Activated CD8-positive, alpha-beta memory T cell treated with anti-CD3 and anti-CD28 coated beads, Interleukin-2, amount 10 ng/mL, durations not matched to agents 7 days and 5 days (primary cell): ENCODE measurements at places on chromosomes 11 and 22. TPM values are rescaled to one million over a fixed set of nuclear protein-coding genes. Genes with fewer than 3 reads are reported as not detected.

Gene CNGA4
- total RNA-seq = 0.26 TPM

Gene LRP4
- total RNA-seq = 0.12 TPM

Gene NDUFV1
- 252 TPM for total RNA-seq

Gene OR4P4
- total RNA-seq = not detected

GRCh38 chr11:45086526-45086925, 59.9 kb upstream of the PRDM11 start:
- H3K4me3 ChIP-seq = no peak overlapping the region
- peaks cover 1% of the 10 kb centered on the region for H3K36me3 ChIP-seq
- no peak overlapping the region for H3K27ac ChIP-seq
- H3K27me3 ChIP-seq = peaks cover 6% of the 10 kb centered on the region
- H3K4me1 ChIP-seq = peaks cover 31% of the 10 kb centered on the region

DNA sequence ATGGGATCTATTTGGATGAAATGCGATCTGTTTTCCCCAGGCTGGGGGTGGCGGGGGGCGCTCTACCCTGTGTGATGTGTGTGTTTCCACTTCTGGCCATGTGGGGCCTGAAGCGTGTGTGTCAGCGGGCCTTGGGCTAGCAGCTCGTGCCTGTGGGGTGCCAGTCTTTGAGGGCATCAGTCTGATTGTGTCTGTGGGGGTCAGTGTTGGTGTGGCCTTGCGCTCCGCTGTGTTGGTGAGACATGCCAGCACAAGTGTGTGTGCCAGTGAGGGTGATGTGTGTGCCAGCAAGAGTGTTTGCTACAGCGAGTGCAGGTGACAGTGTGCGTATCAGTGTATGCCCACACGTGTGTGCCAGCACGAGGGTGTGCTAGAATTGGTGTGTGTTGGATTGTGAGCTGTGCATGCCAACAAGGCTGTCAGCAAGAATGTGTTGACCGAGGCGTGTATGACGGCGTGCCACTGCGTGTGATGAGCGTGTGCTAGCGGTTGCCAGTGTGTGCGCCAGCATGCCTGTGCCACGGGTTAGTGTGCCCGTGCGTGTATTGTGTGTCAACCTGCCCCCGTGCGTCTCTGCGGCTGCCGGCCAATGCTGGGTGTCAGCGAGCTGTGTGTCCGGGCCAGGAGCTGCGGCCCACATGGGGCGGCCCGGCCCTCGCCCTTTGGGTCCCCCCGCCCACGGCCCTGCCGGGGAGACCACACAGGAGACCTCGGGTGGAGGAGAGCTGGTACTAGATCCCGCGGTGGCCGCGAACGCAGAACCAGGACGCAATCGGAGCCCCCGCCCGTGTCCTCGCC, 519 bp downstream of the ARRB1 start:
- H3K27me3 ChIP-seq = no peaks in the 10 kb centered on the region
- H3K4me3 ChIP-seq = peak overlapping the region; percentile 74
- peak overlapping the region; percentile 76 for H3K27ac ChIP-seq
- no peaks in the 10 kb centered on the region for H3K36me3 ChIP-seq

- no peak overlapping the region for H3K4me3 ChIP-seq
- H3K27ac ChIP-seq = no peak overlapping the region
- no peaks in the 10 kb centered on the region for H3K27me3 ChIP-seq
These were observed 725.0 kb downstream of the METTL15 start for GRCh38 chr11:28833169-28833568.

- no peak overlapping the region for H3K27ac ChIP-seq
- no peaks in the 10 kb centered on the region for H3K36me3 ChIP-seq
- DNase-seq = no peak
- H3K4me1 ChIP-seq = peaks cover 18% of the 10 kb centered on the region
- peaks cover 22% of the 10 kb centered on the region for H3K27me3 ChIP-seq
These were observed 967.5 kb downstream of the NTM start for GRCh38 chr11:132337819-132338416.

DNA sequence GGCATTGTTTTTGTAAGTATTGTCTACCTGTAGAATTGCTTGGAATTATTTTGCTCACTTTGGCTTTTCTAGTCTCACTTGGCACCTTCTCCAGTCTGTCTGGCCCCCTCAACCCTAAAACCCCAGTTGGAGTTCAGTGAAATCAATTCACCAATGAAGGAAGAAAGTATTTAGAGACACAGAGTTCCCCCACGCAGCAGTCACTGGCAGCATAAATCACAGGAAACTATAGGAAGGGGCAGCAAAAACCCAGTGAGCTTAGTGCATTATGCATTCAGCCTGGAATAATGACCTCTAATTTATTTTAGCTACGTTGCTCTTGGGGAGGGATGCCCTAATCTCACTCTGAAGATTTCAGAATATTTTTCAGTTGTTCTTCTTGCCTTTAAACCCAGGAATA, 204.7 kb upstream of the BLID start:
- H3K27ac ChIP-seq = no peak overlapping the region
- H3K4me3 ChIP-seq = no peak overlapping the region
- no peak for DNase-seq
- H3K36me3 ChIP-seq = no peaks in the 10 kb centered on the region
- H3K27me3 ChIP-seq = no peaks in the 10 kb centered on the region

DNA sequence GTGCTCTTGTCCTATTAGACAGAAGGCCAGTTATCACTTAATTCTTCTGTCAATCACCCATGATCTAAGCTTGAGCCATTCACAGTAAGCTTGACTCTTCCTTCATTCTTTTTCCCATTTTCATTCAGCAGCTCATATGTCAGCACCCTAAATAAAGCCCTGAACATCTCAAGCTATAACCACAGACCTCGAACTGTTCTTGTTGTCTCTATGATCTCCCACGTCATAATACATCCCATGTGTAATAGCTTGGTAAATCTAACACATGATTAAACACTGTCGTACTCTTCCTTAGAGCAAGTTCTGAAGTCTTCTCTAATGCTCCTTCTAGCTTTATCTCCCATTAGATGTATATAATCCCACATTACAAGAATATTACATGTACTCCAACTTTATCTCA, 14.4 kb downstream of the MUC15 start:
- no peaks in the 10 kb centered on the region for H3K27me3 ChIP-seq
- no peak overlapping the region for H3K27ac ChIP-seq
- no peaks in the 10 kb centered on the region for H3K4me1 ChIP-seq
- DNase-seq = no peak
- H3K36me3 ChIP-seq = no peaks in the 10 kb centered on the region
- H3K4me3 ChIP-seq = no peak overlapping the region

DNA sequence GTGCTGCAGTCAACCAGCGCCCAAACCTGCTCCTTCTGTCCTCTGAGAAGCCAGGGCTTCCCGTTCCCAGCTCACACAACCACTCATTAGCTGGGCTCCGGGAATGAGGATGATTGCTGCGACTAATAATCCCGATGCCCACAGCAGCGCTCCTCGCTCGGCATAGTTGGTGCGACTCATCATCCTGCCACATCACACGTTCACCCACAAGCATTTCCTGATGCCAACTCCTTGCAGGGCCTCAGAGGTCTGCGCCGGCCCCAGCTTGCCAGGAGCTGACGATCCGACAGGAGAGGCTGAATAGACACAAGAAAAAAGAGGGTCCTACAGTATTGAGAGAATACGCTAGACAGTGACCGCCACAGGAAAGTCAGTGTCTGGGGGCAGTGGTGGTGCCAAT, 10.6 kb upstream of the CSNK1E start:
- no peaks in the 10 kb centered on the region for H3K36me3 ChIP-seq
- no peak overlapping the region for H3K27ac ChIP-seq
- peaks cover 2% of the 10 kb centered on the region for H3K27me3 ChIP-seq
- no peak overlapping the region for H3K4me3 ChIP-seq
